Stimulated activated CD8-positive, alpha-beta memory T cell treated with anti-CD3 and anti-CD28 coated beads, Interleukin-4, amount 100 ng/mL, for 24 hours (primary cell): ENCODE measurements at places on chromosomes 1 and 21.

DNA sequence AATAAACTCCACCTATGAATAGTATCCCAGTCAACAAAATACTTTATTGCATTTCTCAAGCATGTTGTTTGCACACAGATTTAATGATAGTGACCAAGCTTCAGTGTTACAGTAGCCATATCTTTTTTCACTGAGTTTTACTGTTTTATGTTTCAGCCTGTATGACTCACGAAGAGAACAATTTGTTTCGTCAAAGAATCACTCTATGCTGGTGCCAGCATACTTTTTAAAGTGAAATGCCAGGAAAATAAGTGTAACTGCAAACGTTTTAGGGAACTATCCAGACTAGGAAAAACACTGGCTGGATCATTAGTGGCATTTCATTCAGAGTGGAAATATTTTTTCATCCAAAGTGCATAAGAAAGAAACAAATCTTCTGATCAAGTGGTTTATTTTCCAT lies 210.8 kb downstream of the COL11A1 start:
- no peak for DNase-seq

GRCh38 chr1:47662068-47662467 lies 224.2 kb downstream of the FOXD2 start:
- no peak for DNase-seq

- DNase-seq = no peak
Observed at GRCh38 chr21:34992736-34993398, 56.2 kb downstream of the RUNX1 start.

GRCh38 chr1:16905868-16906702 lies 10.3 kb downstream of the RNU1-2 start:
- no peak for DNase-seq

DNA sequence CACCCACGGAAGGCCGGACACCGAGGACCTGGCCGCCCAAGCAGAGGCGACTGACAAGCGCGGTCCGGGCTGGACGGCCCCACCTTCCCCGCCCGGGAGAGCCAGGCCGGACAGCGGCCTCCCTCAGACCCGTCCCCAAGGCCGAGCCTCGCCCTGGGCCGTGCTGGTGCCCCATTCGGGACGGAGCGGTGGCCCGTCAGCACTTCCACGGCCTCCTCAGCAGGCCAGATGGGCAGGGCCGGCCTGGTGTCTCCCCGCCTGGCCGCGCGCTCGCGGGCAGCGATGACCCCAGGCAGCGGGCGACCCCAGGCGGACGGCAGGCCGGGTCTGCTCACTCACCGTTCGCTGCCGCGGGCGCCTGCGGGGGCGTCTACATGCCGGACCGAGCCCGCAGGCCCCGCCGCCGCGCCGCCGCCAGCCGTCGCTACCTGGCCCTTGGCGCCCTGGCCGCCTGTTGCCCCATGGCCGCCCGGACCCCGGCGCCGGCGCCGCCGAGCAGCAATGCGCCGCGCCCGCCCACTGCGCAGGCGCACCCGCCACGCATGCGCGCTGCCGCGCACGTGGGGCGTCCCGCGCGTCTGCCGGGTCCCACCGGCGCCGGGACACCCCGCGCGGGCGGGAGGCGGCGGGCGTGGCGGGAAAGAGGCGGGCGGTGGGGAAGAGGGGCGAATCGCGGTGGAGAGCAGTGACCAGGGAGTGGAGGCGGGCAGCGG lies at the start of gene NADK:
Gene NADK (minus strand): TSS at position 521 of the 713 bp plus-strand sequence. CDS start 13,064 bp downstream, outside the sequence.
- peak; percentile 61 for DNase-seq

GRCh38 chr21:19540287-19540686 lies 1136.7 kb upstream of the TMPRSS15 start:
- no peak for DNase-seq

DNA sequence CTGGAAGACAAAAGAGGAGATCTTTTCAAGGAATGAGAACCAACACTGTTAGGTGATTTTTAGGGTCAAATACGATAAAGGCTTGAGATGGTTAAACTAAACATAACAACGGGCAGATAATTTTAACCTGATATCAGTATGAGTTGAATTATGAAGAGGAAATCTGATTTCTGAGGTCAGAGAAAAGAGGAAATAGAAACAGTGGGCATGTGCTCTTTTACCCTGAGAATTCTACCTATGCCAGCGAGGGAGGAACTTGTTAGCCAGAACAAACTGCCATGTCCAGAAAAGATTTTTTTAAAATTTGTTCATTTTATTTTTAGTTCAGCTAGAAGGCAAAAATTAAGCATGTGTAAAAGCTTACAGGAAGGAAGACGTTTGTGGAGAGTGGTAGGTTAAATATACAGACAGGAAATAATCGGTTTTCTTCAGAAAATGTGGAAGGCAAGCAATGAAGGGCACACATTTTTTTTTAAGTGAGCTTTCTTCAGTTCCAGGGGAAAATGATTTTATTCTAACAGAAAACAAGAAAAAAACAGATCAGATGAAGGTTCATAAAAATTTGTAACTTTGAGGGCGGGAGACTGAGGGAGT lies 1745.3 kb downstream of the MRPL39 start:
- DNase-seq = no peak

DNA sequence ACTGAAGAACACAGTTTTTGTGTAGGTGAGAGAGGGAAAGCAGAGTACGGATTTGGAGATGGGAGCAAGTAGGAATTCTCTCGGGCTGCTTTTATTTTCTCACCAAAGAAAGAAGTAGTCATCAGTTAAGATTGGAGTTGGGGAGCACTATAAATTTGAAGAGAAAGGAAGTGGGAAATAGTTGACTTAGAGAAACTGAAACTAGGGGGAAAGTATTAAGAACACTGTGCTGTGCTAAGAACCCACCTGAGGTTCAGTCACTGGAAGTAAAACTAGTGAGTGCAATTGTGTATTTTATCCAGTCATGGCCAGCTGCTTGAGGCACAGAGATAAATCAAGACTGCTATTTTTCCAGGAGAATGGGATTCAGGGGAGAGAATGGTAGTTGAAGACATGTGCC lies 37.4 kb downstream of the CLCC1 start:
- DNase-seq = no peak

DNA sequence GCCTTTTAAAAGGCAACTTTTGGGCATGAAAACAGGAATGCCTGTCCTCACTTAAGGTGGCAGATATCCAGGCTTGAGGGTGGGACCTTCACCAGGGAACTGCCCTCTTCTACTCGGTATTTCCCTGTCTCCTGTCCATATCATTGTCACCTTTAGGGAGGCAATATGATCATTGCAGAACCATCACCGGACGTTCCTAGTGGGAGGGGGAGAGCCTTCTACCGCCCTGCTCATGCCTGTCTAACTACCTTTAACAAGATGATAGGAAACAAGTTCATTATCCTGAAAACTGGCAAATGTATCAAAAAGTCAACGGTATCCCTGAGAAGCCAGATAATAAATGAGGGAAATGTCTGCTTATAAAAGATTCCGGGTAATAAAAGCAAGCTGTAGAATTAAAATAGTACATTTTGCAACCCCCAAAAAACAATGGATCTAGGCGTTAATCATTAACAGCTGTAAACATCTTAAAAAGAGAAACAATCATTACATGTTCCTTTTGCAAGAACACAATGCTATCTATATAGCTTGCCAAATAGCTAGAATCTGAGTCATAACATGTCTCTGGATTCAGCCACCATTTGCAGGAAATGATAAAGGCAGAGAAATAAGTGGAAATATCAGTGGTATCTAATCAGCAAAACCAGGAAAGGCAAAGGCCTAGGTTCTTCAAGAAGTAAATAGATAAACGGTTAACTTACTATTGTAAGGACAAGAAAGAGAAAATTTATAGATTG lies 852.9 kb upstream of the ADGRL4 start:
- no peak for DNase-seq

- no peak for DNase-seq
Observed at GRCh38 chr1:191002768-191003167, 525.1 kb upstream of the BRINP3 start.

DNA sequence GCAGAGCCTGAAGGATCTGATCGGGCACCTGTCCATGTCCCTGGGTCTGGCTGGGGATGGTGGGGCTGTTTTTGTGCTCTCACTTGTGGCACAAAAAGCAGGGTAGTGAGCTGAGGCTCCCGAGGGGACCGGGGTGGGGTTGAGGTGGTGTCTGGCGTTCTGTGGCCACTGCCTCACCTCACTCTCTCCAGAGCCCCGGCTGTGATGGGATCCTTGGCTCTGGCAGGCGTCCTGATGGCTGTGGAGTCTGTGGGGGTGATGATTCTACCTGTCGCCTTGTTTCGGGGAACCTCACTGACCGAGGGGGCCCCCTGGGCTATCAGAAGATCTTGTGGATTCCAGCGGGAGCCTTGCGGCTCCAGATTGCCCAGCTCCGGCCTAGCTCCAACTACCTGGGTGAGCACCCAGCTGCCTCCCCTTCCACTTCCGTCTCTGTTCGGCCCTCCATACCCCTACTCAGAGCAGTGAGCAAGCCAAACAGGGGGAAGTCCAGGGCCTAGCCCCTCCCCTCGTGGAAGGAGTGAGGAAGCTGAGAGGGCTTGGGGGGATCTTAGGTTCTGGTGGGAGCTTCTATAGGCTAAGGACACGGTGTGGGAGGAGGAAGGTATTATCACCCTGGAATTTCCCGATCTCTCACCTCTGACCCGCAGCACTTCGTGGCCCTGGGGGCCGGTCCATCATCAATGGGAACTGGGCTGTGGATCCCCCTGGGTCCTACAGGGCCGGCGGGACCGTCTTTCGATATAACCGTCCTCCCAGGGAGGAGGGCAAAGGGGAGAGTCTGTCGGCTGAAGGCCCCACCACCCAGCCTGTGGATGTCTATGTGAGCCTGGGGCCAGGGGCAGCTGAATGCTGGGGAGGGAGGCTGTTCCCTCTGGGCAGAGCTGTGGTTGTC lies 7.0 kb downstream of the ADAMTSL4 start:
- DNase-seq = no peak

- DNase-seq = no peak
Observed at GRCh38 chr1:156836892-156837291, 20.2 kb upstream of the SH2D2A start.

- no peak for DNase-seq
Observed at GRCh38 chr1:1917304-1917976, 1.6 kb downstream of the TMEM52 start.

DNA sequence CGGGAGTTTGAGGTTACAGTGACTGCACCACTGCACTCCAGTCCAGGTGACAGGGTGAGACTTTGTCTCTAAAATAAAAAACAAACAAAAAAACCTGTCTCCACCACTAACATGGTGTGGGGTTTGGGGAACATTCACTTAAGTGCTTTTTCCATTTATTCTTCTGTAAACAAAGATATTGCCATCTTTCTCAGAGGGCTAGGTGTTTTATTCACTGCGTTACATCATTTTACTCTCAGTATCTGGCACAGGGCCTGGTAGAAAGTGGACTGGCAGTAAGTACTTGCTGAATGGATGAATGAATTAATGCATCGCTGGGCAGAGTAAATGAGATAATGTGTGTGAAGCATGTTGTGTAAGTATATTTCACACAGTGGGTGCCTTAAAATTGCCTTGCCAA lies 20.1 kb downstream of the KIAA0040 start:
- DNase-seq = no peak

DNA sequence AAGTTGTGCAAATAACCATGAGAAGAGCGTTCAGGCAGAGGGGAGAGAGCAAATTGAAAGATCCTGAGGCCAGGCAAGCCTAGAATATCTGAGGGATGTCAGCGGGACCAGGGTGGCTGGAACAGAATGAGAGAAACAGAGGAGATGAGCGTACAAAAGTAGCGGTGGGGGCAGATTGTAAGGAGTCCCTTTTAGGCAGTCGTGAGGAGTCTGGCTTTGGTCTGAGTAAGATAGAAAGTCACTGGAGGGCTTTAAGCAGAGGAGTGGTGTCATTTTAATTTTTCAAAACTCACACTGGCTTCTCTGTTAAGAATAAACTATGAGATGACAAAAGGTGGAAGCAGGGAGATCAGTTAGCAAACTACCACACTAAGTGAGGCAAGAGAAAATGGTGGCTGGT lies 24.2 kb downstream of the ATP5PF start:
- DNase-seq = no peak

GRCh38 chr1:212930986-212931678 lies 19.2 kb upstream of the VASH2 start:
- DNase-seq = no peak

- no peak for DNase-seq
Observed at GRCh38 chr1:29474274-29475244, 238.2 kb downstream of the PTPRU start.
